ENCODE measurements at places on chromosomes 13 and 19.

DNA sequence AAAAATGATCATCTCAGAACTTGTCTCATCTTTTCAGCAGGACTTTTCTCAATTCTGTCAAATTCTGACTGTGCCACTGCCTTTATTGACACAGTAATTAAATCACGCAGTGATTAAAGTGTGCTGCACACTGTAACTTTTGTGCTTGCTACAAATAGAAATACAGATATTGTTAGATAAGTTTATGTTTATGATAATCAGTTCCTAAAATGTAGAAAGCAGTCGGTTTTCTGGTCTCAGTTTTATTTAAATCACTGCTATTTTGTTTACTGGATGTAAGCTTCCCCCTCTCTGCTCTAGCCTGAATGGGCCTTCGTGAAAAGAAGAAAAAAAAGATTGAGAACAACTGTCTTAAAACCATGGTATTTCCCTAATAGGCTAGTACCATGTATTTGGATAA lies 258.8 kb upstream of the STARD13 start:
- DNase-seq = no peak

- DNase-seq = no peak
Measured at GRCh38 chr13:46374710-46375109, 12.3 kb downstream of the RUBCNL start.

DNA sequence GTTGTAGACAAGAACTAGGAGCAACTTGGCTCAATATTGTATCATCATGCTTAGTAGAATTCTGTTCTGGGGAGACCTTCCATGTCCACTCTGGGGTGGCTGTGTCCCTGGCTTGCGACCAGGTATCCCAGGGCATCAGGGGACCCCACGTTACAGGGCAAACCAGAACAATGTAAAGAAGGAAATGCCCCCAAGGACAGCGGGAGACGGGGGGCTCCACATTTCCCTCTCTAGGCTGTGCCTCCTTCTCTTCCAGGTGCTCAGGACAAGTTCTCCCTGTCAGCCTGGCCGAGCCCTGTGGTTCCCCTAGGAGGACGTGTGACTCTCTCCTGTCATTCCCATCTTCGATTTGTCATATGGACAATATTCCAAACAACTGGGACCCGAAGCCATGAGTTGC lies 30.8 kb downstream of the LAIR2 start:
- no peak for DNase-seq

DNA sequence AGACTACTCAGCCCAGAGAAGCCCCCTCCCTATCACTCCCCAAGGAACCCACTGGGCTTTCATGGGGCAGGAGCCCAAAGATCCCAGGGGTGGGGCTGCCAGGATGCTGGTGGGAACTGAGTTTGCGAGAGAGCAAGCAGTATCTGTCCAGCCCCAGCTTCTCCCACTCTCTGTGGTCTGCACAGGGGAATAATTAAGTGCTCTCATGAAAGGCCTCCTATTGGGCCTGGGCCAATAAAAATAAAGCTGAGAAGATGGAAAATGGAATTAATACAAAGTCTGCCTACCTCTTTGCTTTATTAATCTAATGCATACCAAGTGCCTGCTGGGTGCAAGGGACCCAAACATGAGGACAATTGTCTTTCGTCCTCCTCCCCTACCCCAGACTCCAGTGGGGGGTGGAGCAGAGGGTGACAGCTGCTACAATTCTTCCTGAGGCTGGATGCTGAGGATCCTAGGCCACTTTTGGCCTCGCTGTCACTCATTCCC lies 5.4 kb downstream of the DDX39A start:
- DNase-seq = no peak

GRCh38 chr19:48271531-48272151 lies 1.8 kb downstream of the ZNF114 start:
- no peak for DNase-seq

DNA sequence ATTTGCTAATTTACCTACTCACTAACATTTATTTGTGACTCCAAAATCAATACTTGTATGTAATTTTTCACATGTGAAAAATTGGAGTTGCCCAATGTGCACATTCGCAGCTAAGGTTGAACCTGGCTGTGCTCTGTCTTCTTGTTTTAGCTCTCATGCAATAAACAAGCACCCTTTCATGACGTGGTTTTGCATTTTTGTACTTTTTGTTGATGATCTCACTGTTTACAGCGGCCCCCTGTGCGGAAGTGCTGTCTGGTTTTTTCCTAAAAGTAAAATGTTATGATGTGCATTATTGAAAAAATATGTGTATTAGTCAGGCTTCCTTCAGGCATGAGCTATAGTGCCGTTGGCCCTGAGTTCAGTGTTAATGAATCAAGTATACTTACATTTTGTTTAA lies 18.1 kb downstream of the DGKH start:
- peak; percentile 92 for DNase-seq

- DNase-seq = no peak
Measured at GRCh38 chr13:29180055-29180454, 359.9 kb downstream of the MTUS2 start.

GRCh38 chr13:66723576-66723975 lies 506.6 kb downstream of the PCDH9 start:
- DNase-seq = no peak

DNA sequence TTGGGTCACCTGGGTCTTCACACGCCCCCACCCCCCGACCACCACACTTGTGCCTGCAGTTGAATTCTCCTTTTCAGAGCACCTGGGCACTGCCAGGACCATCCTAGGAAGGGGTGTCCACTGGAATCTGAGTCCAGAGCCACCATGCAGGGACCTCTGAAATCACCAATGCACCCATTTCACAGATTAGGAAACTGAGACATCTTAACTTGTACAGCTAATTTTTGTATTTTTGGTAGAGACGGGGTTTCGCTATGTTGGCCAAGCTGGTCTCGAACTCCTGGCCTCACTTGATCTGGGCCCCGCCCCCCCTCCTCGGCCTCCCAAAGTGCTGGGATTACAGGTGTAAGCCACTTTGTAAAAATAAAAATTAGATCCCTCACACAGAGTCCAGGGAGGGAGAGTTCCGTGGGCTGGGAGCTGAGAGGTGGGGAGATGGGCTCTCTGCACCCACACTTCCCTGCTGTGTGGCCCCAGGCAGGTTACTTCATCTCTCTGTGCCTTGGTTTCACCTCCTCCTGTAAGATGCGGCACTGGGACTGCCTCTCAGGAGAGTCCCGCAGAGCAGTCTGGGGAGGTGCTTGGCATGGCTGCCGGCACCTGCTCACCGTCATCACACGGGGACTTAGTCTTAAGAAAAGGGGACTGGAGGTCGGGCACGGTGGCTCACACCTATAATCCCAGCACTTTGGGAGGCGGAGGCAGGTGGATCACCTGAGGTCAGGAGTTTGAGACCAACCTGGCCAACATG lies 45.9 kb upstream of the C19orf12 start:
- no peak for DNase-seq

GRCh38 chr19:36973021-36973843 lies 57.1 kb downstream of the ZNF568 start:
- DNase-seq = peak; percentile 48

DNA sequence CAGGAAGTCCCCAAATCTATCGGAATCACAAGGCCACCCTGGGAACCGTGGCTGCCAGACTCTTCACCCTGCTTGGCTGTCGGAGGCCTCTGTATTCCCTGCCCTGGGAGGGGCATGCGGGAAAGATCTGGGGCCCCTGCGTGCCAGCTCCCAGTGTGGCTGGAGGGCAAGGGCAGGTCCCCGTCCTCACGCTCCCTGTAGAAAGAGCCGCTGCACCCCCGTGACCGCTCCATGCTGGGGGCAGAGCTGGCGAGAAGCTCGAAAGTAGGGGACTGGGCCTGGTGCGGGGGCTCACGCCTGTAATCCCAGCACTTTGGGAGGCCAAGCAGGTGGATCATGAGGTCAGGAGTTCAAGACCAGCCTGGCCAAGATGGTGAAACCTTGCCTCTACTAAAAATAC lies 208.4 kb upstream of the SOX1 start:
- DNase-seq = no peak
